GF-D8 (cell line): ENCODE measurements at places on chromosomes 2 and 18.
A peak's percentile ranks its signal among the peaks of the same experiment; 100 is the strongest.

DNA sequence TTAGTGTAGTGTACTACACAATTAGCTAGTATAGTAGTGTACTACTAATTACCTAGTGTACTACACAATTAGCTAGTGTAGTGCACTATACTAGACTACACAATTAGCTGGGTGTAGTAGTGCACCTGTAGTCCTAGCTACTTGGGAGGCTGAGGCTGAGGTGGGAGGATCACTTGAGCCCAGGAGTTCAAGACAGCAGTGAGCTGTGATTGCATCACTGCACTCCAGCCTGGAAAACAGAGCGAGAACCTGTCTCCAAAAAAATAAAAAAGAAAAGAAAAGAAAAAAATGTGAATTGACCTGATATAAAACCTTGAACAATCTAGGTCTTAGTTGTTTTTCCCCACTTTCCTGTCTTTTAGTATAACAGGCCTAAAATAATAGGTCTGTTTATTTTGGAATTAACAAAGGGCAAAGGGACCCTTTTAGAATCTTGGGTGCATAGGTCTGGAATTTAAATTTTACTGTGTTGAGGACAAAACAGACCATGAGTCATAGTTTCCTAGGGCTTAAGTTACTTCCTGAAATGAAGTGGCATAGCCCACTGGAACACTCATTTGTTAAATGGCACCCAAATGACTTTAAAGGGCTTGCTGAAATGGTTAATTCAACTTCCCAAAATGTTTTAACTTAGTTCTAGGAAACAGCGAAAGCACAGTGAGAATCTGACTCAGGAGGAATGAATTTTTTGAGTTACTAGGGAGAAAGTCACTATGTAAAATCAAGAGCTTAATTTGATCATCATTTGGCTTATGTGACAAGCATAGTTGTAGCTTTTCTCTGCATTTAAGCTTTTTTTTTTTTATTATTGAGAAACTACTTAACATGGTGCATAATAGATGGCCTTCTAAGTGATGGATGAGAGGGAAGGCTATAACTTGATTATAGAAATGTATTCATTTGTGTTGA, 50.7 kb upstream of the ARL5A start:
- DNase-seq: peak; percentile 11

GRCh38 chr2:152413228-152414030, 78.5 kb downstream of the FMNL2 start:
- no peak for DNase-seq

- DNase-seq: no peak
Observed at GRCh38 chr18:72700961-72701710, 157.0 kb upstream of the CBLN2 start.

- no peak for DNase-seq
Observed at GRCh38 chr2:20052861-20053281, 1.4 kb upstream of the LAPTM4A start.

GRCh38 chr2:231528636-231529030, 1.6 kb downstream of the NMUR1 start:
- no peak for DNase-seq

- no peak for DNase-seq
Observed at GRCh38 chr2:158325031-158325781, 131.3 kb downstream of the CCDC148 start.

- no peak for DNase-seq
Observed at GRCh38 chr18:61738042-61738441, 154.8 kb downstream of the RNF152 start.

DNA sequence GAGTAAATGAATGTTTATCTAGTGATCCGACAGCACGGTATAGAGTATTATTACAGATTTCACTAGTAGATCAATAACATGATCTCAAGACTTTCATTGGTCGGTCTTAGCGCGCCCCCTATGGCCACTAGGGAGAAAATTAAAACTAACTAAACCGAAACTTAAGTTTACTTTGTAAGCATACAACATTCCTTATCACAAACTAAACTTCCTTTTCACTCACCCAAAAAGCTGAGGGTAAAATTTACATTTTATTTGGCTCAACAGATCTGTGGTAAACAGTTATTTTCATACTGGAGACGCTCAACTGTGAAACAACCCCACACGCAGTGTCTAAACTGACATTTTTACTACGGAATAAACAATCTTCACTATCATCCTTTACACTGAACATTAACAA, 215.6 kb upstream of the MAP2 start:
- no peak for DNase-seq

DNA sequence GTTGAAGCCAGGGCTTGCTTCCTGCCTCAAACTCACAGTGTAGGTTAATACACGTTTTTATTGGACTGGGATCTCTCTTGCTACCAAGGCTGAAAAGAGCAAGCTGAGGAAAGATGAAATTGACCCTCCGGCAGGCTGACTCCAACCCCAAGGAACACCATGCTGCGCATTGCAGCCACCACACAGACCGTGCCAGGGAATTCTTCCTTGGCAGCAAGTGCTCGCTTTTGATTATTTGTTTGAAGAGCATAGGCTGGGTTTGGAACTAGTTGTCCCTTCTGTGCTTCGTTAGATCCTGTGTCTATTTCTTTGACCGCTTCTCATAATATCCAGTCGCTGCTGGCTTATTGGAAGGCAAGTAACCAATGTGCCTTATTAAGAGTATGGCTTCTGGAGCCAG, 34.4 kb upstream of the DARS1 start:
- no peak for DNase-seq

DNA sequence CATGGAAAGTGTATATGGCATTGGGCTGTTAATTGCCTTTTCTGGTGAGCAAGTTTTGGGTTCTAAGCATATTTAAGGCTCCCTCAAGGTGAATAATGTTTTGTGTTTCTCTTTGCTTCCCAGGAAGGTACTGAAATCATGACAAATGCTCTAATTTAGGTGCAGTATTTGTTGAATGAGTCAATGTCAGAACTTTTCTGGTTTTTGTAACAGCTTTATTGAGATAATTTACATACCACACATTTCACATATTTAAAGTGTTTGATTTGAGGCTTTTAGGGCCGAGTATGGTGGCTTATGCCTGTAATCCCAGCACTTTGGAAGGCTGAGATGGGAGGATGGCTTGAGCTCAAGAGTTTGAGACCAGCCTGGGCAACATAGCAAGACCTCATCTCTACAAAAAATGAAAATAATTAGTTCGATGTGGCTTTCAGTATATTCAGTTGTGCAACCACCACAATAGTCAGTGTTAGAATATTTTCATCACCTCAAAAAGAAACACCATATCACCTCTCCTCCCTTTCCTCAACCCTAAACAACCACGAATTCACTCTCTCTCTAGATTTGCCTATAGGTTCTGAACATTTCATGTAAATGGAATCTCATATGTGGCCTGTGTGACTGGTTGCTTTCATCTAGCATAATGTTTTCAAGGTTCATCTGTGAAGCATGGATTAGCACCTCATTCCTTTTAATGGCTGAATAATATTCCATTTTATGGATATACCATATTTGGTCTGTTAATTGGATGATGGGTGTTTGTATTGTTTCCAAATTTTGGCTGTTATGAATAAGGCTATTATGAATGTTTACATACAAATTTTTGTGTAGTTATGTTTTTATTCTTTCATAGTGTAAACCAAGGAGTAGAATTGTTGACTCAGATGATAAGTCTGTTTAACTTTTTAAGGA, 54.9 kb downstream of the MGAT5 start:
- no peak for DNase-seq

GRCh38 chr18:12882453-12883371, 1.3 kb downstream of the PTPN2 start:
- DNase-seq: no peak

DNA sequence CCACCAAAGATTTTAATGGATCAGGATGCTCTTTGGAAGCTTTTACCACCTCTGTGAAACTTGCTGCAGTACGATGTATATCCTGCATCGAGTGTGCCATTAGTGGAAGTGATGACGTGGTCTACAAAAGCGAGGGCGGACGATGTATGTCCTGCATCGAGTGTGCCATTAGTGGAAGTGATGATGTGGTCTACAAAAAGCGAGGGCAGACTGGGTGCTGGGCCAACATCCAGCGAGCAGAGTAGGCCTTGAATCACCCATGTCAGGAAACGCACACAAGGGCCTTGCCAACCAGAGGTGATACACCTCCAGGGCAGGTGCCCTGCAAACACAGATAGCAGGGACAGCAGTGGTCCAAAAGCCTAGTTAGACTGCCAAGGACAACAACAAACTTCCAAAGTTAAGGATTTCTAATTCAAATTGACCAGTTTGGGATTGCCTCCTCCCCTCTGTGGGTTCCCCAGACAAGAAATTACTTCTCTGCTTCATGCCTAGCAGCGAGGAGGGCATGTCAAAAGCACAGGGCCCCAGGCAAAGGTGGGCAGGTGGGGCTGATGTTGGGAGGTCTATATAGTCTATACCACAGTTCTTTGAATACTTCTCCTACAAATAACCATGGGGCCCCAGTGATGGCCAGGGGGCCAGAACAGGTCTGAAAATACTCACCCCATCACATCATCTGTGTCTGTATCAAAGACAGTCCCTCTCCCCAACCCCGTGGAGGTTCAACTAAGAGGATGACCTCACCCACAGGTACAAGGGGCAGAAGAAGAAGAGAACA, 70.2 kb downstream of the ADD2 start:
- DNase-seq: no peak

DNA sequence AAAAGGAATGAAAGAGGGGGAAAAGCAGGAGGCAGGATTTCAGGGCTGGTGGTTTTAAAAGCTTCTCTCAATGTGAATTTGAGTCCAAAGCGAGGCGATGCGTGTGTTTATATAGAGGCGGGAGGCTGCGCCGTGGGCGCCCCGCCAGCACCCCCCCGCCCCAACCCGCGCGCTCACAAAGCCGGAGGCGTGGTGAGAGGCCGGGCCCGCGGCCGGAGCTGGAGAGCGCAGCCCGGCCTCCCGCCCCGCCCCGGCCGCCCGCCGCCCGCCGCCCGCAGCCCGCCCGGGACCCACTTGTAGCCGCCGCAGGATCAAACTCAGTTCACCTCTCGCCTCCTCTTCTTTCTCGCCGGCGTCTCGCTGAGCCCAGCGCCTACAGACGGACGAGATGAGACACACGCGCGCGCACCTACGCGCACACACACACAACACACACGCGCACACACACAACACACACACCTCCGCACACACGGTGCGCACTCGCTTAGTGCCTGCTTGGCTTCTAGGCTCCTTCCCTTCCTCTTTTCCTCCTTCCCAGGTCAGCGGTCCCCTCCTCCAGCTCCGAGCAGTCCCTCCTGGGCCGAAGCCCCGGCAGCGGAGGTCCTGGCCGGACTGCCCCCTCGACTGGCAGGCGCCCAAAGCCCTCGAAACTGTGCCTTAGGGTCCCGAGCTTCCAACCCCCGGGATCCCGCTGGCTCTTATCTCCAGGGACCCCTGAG, 1.3 kb upstream of the CYP26B1 start:
- no peak for DNase-seq

DNA sequence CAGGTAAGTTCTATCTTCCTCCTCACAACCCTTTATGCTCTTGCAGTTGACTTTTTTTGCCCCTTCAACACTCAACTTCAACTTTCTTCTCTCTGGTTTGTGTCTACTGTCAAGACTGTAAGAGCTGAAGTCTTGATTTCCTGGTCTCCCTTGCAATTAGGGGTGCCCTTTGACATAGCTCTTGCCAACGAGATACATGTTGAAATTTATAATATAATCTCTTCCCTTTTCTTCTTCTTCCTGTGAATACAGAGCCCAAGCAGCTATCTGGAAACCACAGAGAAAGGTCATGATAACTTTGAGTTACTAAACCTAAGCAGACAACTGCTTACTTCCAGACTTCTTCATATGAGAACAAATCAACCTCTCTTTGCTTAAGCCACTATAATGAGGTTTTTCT, 163.5 kb downstream of the MC4R start:
- DNase-seq: no peak

DNA sequence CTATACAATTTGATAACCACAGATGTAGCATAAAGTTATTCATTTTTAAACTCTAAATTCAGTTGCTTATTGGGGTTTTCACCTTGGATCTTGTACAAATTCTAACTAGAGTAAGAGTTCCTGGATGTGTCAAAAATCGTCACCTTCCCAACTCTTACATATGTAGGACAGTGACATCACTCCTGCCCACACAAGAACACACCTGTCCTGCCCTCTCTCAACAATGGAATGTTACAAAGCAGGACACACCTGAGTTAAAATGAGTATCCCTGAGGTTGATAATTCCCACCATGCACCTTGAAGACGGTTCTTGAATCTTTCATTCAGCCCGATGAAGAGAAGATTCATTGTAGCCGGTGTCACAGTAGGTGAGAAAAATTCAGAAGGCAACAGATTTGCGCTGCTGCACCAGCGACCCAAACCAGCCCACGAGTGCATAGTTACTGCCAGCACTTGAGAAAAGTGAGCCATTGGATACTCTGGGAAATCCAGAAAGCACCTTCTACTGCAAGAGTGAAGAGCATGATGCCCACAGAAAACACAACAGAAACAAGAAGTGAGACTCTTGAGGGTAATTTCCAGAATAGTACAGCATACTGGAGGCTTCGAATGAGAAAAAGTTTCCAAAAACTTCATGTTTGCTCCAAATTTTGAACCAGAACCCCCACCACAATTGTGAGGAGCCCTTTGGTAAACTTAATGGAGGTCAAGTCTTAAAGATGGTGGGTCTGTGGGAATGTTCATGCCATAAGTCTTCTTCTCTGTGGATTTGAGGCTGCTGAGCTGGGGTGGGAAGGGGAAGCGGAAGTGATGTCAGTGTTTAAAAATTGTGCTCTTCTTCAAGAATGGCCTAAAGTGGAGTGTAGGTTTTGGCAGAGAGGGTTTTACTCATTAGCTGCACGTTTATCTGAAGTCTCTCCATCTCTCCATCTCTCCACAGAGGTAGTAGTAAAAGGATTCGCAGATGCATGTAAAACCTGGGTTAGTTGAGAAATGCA, 34.7 kb upstream of the ADAM23 start:
- DNase-seq: no peak

DNA sequence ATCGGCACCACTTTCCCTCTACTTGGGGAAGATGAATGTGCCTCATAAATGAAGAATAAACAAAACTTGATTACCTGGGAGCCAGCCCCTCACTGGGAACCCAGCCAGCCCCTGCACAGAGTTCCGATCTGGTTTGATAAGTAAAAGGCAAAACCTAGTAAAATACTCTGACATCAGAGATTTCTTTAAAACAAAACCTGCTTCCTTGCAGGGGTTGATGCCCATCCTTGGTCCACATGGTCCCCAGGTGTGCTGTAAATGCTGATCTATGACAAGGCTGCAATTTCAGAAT, 218.8 kb upstream of the APCDD1 start:
- DNase-seq: no peak

DNA sequence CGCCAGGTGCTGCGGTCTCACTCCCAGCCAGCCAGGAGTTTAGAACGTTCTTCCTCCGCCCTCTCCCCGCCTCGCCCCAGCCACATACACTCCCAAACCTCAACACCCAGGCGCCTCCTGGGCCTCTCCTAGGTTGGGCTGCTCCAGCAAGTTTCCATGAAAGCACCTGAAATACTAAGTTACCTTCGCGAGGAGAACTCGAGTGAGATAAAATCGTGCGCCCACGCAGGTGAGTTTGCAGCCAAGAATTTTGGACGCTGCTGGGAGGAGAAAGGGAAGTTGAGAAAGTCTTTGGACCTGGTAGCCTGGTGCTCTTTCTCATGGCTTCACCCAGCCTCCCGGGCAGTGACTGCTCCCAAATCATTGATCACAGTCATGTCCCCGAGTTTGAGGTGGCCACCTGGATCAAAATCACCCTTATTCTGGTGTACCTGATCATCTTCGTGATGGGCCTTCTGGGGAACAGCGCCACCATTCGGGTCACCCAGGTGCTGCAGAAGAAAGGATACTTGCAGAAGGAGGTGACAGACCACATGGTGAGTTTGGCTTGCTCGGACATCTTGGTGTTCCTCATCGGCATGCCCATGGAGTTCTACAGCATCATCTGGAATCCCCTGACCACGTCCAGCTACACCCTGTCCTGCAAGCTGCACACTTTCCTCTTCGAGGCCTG, at the start of gene GPR39:
GPR39 (plus strand) TSS at position 83 of the 673 bp plus-strand sequence.
- DNase-seq: no peak
